Skin of body (tissue), 3 donors: ENCODE measurements at places on chromosomes 5 and 9. TPM values are rescaled to one million over a fixed set of nuclear protein-coding genes. Genes with fewer than 3 reads are reported as not detected.

Gene PRXL2C
- total RNA-seq, result 13.3 TPM

Gene PCDHB12
- 2.2 TPM for total RNA-seq

Gene ZNF883
- 2.7 TPM for total RNA-seq

Gene FAM78A
- total RNA-seq, result 3.6 TPM

Gene BTNL9
- 19.6 TPM for total RNA-seq

Gene ACOT12
- 0.10 TPM for total RNA-seq

Gene ARHGEF39
- 2.4 TPM for total RNA-seq

Gene MAPK9
- total RNA-seq, result 18.8 TPM

Gene TRPM3
- 2.3 TPM for total RNA-seq

Gene ADAMTSL1
- total RNA-seq, result 37.1 TPM

Gene TXNDC8
- total RNA-seq, result not detected

Gene FCN2
- 0.39 TPM for total RNA-seq

Gene GPR151
- not detected for total RNA-seq

Gene OSTF1
- total RNA-seq, result 40.8 TPM

Gene ARHGAP26
- 40.6 TPM for total RNA-seq

Gene STPG3
- total RNA-seq, result not detected

Gene TMEM252
- total RNA-seq, result not detected

Gene PLPP6
- 5.6 TPM for total RNA-seq

Gene PCDHB11
- 3.5 TPM for total RNA-seq

Gene WDR31
- 2.3 TPM for total RNA-seq

Gene NDST1
- 28.6 TPM for total RNA-seq

Gene EIF4E1B
- total RNA-seq, result not detected

Gene FBXW2
- 38.5 TPM for total RNA-seq

Gene ZDHHC11B
- total RNA-seq, result 0.89 TPM

Gene OR1Q1
- not detected for total RNA-seq

Gene SOX30
- total RNA-seq, result 0.10 TPM

Gene PCDHAC1
- 0.69 TPM for total RNA-seq

Gene CNTNAP3B
- 7.6 TPM for total RNA-seq
